Frontal cortex (tissue), 4 donors: ENCODE measurements at places on chromosomes 11 and 22. TPM values are rescaled to one million over a fixed set of nuclear protein-coding genes. Genes with fewer than 3 reads are reported as not detected.

Gene MGAT3
- 19.2 TPM for total RNA-seq

Gene KRTAP5-2
- not detected for total RNA-seq

Gene CALCB
- under 0.01 TPM for total RNA-seq

Gene MYOD1
- not detected for total RNA-seq

Gene PPP1R14B
- total RNA-seq: 102 TPM

Gene BARX2
- not detected for total RNA-seq

Gene SH3BP1
- 0.82 TPM for total RNA-seq

Gene DLG2
- 174 TPM for total RNA-seq

Gene CARD10
- total RNA-seq: 4.1 TPM

Gene TMEM45B
- total RNA-seq: 0.41 TPM

Gene MMP8
- not detected for total RNA-seq

Gene MFRP
- not detected for total RNA-seq

Gene SMARCB1
- 25.7 TPM for total RNA-seq

Gene MISFA
- total RNA-seq: 1.2 TPM

Gene B3GAT1
- total RNA-seq: 47.3 TPM

- DNase-seq: no peak
These were observed 739.8 kb upstream of the API5 start for GRCh38 chr11:42571878-42572610.

GRCh38 chr11:116981266-116981885, 116.9 kb downstream of the SIK3 start:
- DNase-seq: no peak

GRCh38 chr22:20511578-20512229, 4.3 kb downstream of the MED15 start:
- no peak for DNase-seq

DNA sequence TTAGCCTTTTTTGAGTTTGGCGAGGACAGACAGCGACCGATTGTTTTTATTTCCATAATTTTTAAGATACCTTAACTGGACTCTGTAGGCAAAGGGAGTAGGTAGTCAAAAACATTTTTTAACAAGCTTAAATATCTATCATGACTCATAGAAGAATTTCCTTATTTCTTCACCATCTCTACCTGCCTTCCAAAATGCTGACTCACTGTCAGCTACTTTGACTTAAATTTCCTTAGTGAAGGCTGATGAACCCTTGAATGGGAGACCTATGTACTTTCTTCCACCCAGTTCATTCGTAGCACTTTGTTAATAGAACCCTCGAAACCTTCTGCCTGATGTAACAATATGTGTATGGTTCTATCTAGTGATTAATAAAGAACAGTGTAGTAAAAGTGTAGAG, 1.1 kb upstream of the MTMR2 start:
- no peak for DNase-seq

DNA sequence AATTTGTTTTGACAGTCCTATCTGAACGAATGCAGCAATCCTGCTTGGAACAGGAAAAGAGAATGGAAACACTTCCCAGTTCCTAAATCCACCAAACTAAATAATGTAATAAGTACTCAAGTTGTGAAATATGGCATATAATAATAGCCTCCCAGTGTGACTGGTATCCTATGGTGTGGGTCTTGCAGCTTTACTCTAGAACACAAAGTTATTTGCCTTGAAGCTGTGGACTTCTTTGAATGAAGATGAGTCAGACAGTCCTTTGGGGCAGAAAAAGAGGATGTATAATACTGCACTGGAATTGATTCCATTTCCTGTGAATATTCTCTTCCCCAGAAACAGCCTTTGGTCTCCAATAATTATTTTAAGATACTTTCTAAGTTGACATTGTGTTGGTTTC, 887.0 kb downstream of the KCNA4 start:
- DNase-seq: no peak

DNA sequence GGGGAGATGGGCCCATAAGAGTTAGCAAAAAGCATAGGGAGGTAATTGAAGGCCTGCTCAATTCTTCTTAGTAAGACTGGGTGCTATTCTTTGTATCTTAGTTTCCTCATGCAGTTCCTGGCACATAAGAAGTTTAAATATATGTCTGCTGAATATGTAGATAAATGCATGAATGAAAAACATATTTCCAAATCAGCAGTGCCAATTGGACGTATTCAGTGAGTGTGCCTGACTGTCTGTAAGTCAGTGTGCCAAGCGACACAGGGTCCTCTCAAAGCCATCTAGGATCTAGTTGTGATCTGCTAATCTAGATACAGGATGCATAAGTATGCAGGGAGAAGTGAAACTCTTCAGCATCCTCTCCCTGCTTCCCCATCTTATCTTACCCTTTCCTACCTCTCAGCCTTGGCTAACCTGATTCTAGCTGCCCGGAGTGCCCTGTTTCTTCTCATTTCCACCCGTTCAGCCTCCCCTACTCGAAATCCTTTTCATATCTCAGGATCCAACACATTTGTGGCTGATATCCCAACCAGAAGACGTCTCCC, 91.1 kb upstream of the SORL1-AS1 start:
- DNase-seq: no peak

GRCh38 chr11:19820100-19820499, 107.5 kb downstream of the NAV2 start:
- DNase-seq: no peak

GRCh38 chr22:30887861-30888260, 80.7 kb downstream of the MORC2 start:
- DNase-seq: no peak

- no peak for DNase-seq
These were observed 187.7 kb downstream of the EFCAB6 start for GRCh38 chr22:43624144-43624998.

- DNase-seq: no peak
These were observed 116.5 kb upstream of the MTNR1B start for GRCh38 chr11:92852946-92853345.

GRCh38 chr11:44049832-44050231, 2.1 kb downstream of the ACCSL start:
- no peak for DNase-seq

DNA sequence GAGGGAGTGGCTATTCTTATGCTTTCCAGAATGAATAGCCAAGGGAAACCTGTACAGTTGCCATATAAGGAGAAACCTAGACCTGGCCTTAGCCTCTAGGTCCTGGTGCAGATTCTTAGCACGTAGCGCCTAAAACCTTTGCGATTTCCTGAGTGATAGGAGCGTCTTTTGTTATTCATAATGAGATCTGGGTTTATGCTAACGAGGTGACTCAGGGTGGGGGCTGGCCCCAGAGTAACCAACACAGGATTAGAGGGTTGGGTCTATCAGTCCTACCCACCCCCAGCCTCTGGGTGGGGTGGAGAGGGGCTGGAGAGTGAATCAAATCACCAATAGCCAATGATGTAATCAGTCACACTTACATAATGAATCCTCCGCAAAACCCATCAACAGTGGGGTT, 73.4 kb upstream of the PARVG start:
- no peak for DNase-seq

- DNase-seq: no peak
These were observed 695.5 kb downstream of the FAM181B start for GRCh38 chr11:82038154-82038553.

- no peak for DNase-seq
These were observed 17.9 kb downstream of the ARHGEF12 start for GRCh38 chr11:120354068-120354467.

DNA sequence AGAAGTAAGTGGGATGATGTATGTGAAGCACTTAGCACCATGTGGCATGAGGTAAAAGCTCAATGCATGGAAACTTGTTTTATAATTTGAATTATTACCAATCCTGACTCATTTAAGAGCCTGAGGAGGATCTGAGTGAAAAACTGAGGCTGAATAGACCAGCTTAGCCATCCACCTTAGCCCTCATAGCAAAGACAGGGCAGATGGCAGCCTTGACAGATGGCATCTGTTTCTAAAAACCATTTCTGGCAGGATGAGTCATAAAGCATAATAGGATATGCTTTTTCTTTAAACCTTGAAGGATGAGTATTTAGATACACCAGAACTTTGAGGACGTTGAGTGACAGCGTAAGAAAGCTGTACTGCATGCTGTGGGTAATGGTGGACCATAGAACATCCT, 61.0 kb upstream of the NAV2 start:
- no peak for DNase-seq

DNA sequence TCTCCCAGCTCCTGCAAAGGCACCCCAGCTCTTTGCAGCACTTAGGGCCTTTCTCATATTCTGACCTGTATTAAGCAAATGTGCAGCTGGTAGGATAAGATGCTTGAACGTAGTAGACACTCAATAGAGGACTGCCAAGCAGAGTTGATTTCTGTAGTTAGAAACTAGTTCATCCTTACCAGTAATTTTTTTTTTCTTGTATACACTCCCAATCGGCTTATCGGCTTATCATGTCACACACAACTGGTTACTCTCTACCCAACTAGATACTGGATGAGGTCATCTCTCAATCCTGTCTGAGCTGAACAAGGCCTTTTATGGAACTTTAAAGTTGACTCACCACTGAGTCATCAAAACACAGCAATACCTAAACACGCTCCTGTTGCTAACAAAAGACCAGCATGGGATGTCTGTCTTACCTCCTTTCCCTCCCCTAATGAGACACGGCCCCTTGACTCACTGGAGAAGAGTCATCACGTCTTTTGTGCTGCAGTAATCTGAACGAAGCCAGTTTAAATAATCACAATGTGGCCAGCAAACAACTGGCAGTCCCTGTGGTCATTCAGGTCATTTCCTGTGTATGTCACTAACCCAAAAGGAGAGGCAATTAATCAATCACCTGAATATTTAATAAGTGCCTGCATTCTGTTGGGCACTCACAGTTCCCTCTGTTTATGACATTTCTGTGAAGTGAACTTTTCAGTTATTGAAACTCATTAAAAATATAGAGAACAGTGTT, 7.5 kb upstream of the WEE1 start:
- DNase-seq: peak; percentile 19

DNA sequence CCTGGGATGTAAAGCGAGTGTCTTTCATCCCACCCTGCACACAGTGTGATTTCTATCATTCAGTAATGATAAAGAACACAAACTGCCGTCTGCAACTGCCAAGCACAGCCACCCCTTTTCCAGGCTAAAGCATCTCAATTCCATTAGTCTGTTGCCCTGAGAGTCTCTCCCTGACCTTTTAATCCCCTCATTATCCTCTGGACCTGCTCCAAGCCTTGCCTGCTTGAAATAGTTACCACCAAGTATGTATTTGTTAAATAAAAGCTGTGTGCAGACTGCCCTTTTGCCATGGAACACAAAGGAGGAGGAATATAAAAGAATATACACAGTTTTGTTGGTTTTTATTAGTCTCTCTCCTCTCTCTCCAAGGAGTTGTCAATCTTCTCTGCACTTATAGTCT, 13.0 kb downstream of the GRAP2 start:
- no peak for DNase-seq

DNA sequence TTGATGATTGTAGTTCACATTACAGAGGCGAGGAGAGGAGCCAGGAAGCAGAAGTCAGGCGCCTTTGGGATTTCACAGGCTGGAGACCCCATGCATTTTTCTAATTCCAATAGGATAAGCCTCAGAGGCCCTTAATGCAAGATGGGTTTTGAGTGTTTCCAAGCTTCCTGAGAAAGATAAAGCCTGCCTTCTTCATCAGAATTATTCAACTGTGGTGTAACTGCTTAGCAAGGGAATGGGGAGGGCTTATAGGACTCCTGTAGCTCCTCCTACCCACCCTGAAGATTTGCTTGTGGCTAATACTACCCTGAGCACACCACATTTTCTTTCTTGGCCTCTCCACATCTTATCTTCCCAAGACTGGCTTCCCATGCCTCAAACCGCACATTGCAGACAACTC, 151.1 kb upstream of the ISX start:
- no peak for DNase-seq

DNA sequence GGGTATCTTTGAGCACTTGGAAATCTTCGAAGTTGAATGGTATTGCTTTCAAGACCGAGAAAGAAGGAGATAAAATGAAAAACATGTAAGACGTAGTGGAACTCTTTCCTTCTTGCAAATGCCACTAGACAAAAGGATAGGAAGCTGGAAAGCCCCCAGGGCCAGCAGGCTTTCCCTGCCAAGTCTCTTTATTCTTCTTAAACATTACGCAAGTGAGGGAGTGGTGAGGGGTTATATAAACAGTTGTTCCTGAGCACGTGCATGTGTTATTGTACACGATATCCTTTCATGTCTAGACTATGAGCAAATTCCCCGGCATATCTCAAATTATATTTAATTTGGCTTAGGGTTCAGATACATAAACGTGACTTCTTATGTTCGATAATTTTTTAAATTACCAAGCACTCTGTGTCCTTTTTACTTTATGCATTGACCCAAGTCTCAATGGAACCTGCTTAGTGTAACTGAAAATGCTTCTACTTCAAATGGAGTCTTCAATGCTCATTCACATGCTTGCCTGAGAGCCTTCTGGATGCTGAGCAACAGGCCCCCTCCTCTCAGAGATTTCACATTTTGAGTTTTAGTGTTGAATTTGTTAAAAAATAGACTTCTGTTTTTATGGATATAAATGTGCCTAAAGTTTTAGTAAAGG, 59.0 kb downstream of the PPP2R1B start:
- DNase-seq: no peak

DNA sequence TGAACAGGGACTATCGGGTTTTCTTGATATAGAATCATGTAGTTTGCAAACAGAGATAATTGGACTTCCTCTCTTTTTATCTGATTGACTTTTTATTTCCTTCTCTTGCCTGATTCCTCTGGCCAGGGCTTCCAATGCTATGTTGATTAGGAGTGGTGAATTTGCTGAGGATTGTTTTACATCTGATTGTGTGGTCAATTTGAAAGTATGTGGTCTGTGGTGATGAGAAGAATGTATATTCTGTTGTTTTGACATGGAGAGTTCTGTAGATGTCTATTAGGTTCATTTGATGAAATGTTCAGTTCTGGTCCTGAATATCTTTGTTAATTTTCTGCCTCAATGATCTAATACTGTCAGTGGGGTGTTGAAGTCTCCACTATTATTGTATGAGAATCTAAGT, 713.2 kb upstream of the CCDC179 start:
- DNase-seq: no peak

DNA sequence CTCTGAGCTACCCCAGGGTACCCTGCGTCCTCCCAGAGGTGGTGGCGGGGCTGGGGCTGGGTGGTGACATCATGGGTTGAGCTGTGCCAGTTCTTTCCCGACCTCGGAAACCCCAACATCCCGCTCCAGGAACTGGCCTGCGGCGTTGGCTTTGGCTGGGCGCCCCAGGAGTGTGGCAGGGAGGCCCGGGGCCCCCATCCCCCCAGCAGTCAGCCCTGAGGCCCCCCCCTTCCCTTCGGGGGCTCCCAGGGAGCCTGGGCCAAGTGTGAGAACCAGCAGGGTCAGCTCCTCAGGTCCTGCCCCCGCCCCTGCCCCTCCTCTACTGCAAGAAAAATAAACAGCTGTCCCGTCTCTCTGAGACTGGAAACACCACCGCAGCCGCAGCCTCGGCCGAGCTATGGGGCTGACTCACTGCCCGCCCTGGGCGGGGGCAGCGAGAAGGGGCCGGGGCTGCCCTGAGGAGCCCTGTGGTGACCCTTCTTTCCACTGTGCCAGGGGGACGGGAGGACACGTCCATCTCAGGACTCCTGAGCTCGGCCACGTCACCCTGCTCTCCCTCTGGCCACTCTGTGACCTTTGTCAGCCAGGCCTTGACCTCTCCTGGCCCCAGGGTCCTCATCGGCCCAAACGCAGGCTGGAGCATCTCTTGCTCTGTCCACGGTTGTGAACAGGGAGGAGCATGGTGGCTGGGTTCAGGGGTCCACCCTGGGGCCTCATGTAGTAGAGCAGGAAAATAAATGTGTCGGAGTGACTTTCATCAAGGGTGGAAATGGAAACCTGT, 73.4 kb downstream of the WNT7B start:
- DNase-seq: no peak
